ENCODE measurements at places on chromosomes 7 and 10. TPM values are rescaled to one million over a fixed set of nuclear protein-coding genes. Genes with fewer than 3 reads are reported as not detected.

DNA sequence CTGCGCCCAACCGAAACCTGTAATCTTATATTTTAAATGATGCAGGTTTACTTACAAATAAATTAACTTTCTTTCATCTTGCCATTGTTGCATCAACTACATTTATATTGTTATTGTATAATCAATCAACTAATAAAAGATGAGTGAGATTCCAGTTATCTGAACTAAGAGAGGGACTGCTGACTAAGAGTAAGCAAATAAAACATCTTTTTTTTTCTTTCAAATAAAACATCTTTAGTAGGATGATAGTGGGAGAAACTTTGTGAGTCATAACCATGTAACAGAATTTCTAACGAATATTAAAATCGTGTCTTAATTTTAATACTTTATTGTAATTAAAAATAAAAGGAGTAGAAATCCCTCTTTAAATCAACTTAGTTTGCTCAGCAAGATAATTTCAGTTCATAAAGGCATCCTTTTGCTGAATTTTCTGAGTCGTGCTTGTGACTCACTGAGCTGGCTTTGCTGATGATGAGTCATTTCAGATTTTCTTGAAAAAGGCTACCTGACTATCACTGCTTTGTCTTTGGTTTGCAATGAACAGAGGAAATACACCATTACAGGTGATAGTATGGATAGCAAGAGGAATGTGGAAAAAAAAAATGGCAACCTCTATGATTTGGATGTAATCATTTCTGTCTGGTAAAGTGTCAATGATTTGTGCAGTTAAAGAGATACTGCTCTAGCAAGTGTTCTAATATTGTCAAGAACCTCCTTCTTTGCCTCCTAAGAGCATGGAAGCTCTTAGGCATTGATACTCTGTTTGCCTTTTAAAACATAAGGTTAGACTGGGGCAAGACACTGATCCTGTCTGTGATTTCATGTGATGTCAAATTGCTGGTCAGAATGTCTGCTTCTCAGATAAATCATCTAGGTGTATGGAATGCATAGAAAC lies 119.5 kb downstream of the GPR158 start:
- DNase-seq = peak; percentile 27

- no peak for DNase-seq
These were observed 5.0 kb downstream of the TRUB1 start for GRCh38 chr10:114943000-114943399.

GRCh38 chr10:32263300-32263699 lies 83.7 kb downstream of the EPC1 start:
- DNase-seq = no peak

- DNase-seq = no peak
These were observed 69.0 kb downstream of the SEPTIN7 start for GRCh38 chr7:35869810-35870209.

GRCh38 chr7:2527505-2528467 lies 8.2 kb downstream of the LFNG start:
- DNase-seq = peak; percentile 94

TMEM168 gene
- total RNA-seq = 19.8 TPM

GRCh38 chr10:70461397-70462348 lies 16.9 kb upstream of the PALD1 start:
- DNase-seq = peak; percentile 49

- peak; percentile 39 for DNase-seq
These were observed 12.9 kb downstream of the MMRN2 start for GRCh38 chr10:86944471-86944870.

DNA sequence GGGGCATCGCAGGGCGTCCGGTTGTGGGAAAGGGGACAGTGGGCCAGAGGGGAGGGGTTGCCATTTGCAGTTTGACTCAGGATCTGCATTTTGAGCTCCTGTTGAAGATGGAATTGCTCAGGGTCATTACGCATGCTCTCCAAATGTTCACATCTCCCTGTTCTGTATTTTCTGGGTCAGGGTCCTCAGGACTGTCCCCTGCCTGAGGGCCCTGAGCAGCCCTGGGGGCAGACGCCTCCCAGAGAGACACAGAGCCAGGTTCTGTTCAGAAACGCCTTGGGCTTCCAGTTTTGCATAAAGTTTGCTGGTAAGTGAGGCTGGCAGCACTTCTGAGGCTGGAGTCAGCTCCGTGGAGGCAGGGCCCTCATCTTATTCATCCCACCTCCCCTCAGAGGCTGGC lies 34.1 kb upstream of the NUB1 start:
- no peak for DNase-seq

NUDCD3 gene
- 47.0 TPM for total RNA-seq

SPDYE3 gene
- total RNA-seq = not detected

SLC13A1 gene
- not detected for total RNA-seq

DNA sequence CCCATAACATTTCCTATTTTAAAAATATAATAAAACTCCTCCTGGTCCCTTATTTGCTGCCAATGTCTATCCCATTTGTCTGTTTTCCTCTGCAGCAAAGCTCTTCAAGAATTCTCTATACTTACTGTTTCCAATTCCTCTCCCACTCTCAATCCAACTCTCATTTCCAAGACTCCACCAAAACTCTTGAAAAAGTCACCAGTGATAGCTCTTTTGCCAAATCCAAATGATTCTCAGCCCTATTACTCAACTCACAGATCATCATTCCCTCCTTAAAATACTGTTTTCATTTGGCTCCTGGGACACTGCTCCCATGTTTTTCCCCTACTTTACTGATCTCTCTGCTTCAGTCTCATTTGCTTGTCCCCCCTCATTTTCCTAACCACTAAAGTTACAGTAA lies 139.4 kb downstream of the HIBADH start:
- no peak for DNase-seq

GRCh38 chr7:323410-323809 lies 33.4 kb downstream of the FOXL3 start:
- DNase-seq = no peak

- DNase-seq = no peak
These were observed 170.9 kb downstream of the USP6NL start for GRCh38 chr10:11440250-11441150.

DNA sequence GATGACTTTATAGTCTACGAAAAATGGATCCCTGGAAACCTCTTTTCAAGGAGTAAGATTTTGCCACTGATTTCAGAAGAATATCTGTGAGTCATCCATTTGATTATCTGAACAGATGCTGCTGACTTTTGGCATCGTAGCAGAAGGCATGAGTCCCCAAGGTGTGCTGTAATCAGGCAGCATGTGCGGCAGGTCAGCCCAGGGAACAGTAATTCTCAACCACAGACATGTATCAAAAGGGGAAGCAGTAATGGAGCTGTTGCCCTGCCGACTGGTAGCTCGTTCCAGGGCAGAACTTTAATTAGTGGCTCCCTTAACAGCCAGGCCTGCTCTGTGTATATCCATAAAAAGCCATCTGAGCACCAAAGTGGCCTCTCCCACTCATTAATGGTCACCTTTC lies 5.7 kb upstream of the VWC2 start:
- DNase-seq = no peak

OR2A7 gene
- total RNA-seq = not detected

NKX1-2 gene
- total RNA-seq = not detected

- no peak for DNase-seq
These were observed 33.7 kb upstream of the CXCL12 start for GRCh38 chr10:44418637-44419036.

RAMP3 gene
- 0.78 TPM for total RNA-seq

AGR3 gene
- total RNA-seq = not detected

DNA sequence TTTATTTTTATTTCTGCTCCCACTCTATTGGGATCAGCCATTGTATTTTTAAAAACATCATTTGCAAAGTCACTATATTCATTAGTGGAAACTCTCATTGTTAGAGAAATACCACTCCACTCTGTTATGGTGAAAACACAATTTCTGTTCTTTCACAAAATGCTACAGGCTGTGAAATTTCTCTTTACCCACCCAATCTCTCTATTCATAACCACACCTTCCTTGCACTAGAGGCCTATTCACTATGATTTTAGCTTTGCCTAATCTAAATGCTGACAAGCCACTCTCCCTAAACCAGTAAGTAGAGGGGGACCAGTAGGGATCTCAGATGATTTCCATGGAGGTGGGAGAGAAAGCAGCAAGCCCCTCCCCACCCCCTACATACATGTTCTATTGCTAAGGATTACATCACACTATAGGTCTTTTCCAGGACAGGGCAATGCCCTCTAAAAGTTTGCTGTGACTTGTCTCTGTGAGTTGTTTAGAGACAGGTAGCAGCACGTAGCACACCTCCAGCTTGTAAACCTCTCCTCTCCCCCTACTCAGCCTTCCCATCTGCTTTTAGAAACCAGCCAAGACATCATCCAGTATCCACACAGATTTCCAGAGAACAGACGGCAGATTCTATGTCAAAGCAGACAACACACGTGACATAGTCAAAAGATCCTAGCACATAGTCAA lies 58.3 kb upstream of the PPP1R3C start:
- DNase-seq = no peak

GRCh38 chr7:43513251-43513650 lies 69.7 kb upstream of the STK17A start:
- peak; percentile 65 for DNase-seq

DNA sequence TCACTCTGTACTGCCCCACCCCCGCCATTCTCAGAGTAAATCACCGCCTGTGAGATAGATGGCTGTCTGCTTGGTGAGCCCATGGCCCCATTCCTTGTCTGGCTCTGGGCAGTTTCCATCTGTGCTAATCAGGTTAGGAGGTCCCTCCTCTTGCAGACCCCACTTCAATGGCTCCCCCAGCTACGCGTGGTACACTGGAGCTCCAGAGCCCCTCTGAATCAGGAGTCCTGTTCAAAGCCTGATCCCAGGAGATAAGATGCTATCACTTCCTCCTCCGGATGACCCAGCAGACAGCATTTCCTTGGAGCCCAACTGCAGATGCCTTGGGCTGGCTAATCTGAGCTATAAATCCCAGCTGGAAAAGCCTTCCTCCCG lies 122.3 kb downstream of the SH3PXD2A start:
- no peak for DNase-seq

FANK1 gene
- 0.68 TPM for total RNA-seq

GRCh38 chr10:29256019-29256418 lies 32.9 kb upstream of the LYZL1 start:
- DNase-seq = peak; percentile 70

ZNRF2 gene
- total RNA-seq = 15.1 TPM

NKX6-2 gene
- total RNA-seq = not detected

SORCS1 gene
- under 0.01 TPM for total RNA-seq

STOX1 gene
- total RNA-seq = 0.96 TPM

- DNase-seq = peak; percentile 57
These were observed 100.1 kb downstream of the BTRC start for GRCh38 chr10:101453791-101454718.

GRCh38 chr10:3866332-3866731 lies 81.3 kb upstream of the KLF6 start:
- no peak for DNase-seq

DNA sequence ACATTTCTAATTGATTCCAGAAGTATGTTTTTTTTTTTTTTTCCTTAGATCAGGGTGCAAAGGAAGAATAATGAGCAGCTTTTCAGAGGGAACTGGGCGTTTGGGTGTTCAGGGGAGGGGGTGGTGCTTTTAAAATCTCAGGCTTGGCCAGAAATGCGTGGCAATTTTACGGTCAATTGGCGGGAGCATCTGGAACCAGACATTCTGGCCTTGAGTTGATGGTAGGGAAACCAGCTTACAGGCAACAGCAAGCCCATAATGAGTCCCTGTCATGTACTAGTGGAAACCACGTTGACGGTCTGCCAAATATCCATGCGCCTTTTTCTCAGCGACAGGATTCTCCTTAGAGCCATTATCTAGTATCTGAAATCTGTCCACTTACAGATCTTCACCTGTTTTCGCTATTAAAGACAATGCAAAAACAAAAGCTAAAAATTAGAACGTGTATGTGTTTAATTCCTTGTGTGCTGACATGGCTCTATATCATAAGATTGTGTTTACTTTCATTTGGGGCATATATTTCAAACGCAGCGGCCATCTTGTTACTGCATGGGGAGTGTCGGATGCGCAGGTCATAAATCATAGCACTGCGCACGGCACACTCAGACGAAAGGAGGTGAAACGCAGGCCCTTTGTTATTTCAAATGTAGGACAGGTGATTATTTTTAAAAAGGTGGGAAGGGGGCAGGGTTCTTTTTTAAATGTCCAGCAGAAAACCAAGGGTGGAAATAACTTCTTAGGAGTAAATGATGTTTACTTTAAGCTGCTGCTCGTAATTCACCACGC lies 209.2 kb downstream of the AGMO start:
- DNase-seq = no peak

GRCh38 chr10:71231206-71231605 lies 18.8 kb downstream of the UNC5B start:
- DNase-seq = no peak

GRCh38 chr7:101829821-101830220 lies 12.4 kb downstream of the CUX1 start:
- DNase-seq = no peak

SFRP4 gene
- 0.10 TPM for total RNA-seq

SH2B2 gene
- 1.7 TPM for total RNA-seq

DNA sequence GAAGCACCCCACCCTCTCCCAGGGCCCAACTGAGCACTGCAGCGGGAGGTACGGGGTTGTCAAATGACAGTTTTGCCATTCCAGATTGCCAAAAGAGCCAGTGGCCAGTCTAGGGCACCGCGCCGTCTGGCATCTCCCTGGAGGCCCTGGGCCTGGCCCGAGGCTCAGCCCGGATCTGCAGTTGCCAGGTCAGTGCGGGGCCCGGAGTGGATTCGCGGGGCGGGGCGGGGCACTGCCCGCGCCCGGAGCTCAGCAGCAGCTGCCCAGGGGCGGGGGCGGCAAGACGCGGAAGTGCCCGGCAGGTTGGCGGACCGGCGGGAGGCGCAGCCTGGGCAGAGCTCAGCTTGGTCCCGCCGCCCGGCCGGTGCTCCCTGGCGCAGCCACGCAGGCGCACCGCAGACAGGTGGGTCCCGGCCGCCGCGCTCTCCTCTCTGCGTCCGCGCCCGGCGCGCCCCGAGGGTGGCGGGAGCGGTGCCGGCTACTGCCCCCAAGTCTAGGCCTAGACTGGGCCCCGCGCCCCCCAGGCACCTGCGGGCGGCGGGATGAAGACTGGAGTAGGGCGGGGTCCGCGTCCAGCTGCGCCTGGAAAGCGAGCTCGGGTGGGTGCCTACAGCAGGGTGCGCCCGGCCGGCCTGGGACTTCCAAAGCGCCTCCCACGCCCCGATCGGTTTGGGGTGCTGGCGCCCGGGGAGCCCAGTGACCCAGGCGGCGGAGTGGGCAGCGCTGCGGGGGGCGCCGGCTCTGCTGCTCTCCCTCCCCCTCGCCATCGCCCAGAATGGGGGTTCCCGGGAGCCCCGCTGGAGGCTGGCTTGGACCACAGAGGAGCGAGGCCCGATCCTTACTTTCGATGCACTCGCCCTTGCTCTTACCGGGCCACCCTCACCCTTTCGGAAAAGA lies at the start of gene IRF5:
IRF5 (plus strand) TSS at position 281 of the 897 bp plus-strand sequence. CDS start 4,155 bp downstream, outside the sequence.
- DNase-seq = no peak

GRCh38 chr7:116862951-116863670 lies 724 bp downstream of the CAPZA2 start:
- DNase-seq = no peak

GRCh38 chr10:24385776-24386175 lies 176.8 kb downstream of the KIAA1217 start:
- DNase-seq = peak; percentile 60

DNA sequence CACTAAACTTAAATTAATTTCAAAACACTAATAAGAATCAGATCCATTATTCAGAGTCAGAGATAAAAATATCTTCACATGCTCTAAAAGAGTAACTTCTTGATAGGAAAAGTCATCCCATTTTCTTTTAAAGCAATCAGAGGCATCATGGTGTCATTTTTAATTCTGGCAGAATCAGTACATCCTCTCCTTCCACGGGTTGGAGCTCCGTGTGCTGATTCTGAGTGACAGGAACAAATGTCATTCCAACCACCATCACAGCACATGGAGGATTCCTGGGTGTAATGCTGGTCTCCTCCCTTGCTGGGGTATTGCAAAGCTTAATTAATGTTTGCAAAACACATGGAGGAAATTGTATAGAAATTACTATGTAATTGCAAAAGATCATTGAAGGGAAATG lies 114.5 kb upstream of the IMMP2L start:
- DNase-seq = no peak

GRCh38 chr10:62852961-62853702 lies 37.0 kb upstream of the EGR2 start:
- DNase-seq = no peak
